DMS79 treated with DMSO at 0.1 percent for 48 hours (cell line): ENCODE measurements at places on chromosomes 13 and 19.

DNA sequence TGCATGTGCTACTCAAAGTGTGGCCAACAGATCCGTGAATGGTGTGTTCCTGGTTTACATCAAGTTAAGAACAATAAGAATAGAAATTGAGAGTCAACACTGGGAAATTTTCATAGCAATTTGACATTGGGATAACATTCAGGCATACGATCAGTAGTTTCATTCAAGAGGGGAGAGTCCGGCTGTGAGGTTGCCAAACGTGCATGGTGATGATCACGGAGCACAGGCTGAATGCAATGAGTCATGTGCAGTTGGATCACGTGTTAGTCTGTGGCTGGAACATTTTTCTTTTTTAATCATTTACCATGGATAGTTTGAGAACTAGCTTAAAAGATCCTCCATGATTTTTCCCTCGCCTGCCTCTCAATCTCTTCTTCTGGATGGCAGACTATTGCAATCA lies 2.5 kb upstream of the DCT start:
- no peak for DNase-seq

- DNase-seq = no peak
These were observed 9.1 kb downstream of the UBE2L5 start for GRCh38 chr13:30431269-30431940.

DNA sequence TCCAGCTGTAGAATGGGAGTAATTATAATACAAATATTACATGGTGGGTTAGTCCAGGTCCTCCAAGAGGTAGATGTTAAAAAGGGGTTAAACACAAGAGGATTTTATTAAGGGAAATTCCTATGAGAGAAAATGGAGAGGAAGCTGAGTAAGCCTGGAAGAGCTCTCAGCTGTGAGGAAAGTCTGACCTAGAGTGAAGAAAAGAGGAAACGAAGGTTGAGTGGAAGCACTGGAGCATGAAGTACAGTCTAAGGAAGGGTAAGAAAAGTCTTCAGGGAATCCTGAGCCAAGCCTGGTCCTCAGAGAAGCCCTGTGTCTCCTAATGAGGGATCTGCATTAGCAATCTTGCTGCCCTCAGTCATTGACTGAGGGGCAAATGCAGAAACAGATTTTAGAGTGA lies 506.2 kb downstream of the GPC5 start:
- DNase-seq = no peak

DNA sequence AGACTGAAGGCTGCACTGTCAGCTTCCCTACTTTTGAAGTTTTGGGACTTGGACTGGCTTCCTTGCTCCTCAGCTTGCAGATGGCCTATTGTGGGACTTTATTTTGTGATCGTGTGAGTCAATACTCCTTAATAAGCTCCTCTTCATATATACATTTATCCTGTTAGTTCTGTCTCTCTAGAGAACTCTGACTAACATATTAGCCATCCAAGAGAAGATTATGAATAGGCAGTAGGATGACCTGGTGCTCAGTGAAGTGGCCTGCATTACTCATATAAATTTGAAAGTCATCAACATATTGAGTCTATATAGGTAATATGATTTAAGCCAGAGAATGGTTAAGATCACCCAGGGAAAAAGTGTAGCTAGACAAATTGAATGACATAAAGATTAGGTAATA lies 136.3 kb upstream of the UFM1 start:
- DNase-seq = no peak

DNA sequence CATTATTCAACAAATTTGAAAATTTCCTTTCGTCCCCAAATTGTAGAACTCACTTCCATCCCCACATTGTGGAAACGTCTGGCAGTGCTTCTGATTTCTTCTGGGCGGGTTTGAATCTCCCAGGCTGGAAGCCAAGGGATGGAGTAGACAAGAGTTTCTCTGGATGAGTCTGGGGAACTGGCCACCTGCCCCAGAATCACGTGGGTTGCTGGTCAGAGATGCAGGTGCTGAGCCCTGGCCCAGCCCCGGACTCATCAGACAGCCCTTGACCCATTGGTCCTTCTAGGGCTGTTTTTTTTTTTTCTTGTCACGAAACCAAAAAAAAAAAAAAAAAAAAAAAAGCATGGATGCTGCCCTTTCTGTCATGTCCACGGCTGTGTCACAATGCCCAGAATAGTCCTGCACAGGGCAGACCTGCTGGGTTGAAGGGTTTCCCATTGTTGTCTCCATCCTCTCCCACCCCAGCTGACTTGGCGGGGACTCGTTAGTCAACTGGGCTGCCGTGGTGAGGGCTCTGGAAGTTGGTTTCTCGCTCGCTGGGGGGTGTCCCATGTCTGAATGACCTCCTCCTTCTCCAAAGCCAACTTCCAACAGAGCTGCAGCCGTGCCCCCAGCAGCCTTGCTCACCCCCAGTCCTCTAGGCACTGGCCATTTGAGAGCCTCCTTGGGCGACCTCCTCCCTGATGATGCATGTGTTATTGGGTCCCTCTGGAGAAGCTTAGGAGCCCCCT lies 12.8 kb downstream of the CHST8 start:
- no peak for DNase-seq

- no peak for DNase-seq
These were observed 92.6 kb downstream of the ZNF486 start for GRCh38 chr19:20259615-20260014.

- no peak for DNase-seq
These were observed 289.8 kb downstream of the COG6 start for GRCh38 chr13:39945226-39945625.

DNA sequence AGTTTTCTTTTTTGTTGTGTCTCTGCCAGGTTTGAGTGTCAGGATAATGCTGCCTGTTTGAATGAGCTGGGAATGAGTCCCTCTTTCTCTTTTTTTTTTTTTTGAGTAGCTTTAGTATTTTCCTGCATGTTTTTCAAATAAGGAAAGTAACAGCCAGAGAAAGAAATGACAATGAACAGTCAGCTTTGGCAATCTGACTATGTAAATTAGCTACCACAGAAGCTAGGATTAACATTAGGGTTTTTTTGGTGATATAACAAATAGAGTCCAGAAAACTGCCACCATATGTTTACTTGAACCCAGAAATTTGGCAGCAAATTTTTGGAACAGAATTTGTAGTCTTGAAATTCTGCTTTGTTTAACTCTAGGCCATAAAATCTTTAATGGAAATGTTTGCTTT lies 50.5 kb downstream of the SGCG start:
- no peak for DNase-seq

- DNase-seq = no peak
These were observed 18.0 kb upstream of the CD22 start for GRCh38 chr19:35310811-35311465.

GRCh38 chr13:105346141-105346775 lies 1189.2 kb downstream of the EFNB2 start:
- DNase-seq = no peak

GRCh38 chr19:17346109-17346671 lies 8.8 kb downstream of the GTPBP3 start:
- peak; percentile 61 for DNase-seq

DNA sequence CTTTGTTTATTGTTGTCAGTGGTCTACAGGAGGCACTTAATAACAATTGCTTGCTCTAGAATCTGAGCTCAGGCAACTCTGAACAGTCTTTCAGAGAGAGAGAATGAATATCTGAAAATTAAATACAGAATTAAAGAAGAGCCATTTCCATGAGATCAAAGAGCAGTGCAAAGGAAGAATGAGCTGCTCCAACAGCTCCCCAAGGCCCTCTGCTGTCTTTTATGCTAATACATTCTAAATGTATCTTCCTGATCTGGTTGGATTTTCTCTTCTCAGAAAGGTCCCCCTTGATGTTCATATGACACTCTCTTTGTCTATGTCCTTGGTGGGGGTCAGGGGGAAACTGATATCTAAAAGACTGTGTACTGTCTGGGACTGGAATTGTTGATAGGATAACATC lies 1029.6 kb downstream of the PCDH9 start:
- no peak for DNase-seq

DNA sequence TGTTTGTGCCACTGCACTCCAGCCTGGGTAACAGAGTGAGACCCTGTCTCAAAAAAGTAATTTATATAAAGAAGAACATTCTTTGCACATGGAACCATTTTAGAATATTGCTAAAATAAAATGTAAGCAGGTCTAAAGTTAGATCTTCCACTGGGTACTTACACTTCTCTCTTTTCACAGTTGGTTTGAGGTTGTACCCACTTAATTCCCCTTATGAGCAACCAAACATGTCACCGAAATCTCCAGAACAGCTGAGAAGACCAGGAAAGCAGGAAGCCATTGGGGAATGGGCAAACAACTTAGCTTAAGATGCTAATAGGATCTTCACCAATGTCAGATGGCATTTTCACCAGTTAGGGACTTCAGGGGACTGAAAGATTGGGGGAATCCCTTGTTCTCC lies 18.8 kb downstream of the NLRP4 start:
- no peak for DNase-seq

DNA sequence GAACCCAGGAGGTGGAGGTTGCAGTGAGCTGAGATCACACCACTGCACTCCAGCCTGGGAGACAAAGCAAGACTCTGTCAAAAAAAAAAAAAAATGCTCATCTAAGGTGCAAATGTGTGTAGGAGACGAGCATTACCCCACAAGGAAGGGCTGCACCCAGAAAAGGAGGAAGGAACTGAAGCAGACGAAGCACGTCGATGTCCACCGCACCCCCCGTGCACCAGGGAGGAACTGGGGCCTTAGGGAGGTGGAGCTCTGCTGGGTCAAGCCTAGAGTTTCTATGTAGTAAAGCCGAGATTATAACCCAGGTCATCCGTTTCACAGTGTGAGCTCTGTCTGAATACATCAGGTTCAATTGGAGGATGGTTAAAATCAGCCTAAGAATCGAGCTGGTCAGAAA lies 1.1 kb downstream of the VSTM1 start:
- DNase-seq = no peak

GRCh38 chr19:32197896-32198882 lies 147.2 kb upstream of the ZNF507 start:
- no peak for DNase-seq

GRCh38 chr13:24052547-24053518 lies 107.7 kb upstream of the SPATA13 start:
- no peak for DNase-seq
